ENCODE measurements at places on chromosomes 2 and 18. TPM values are rescaled to one million over a fixed set of nuclear protein-coding genes. Genes with fewer than 3 reads are reported as not detected.

Gene RAB27B
- 19.3 TPM for total RNA-seq

Gene PAIP2B
- 2.1 TPM for total RNA-seq

Gene CCL20
- total RNA-seq = 0.33 TPM

Gene MGAT4A
- 4.7 TPM for total RNA-seq

Gene HOXD9
- total RNA-seq = not detected

Gene AQP4
- not detected for total RNA-seq

Gene CABLES1
- 2.8 TPM for total RNA-seq

Gene ONECUT2
- total RNA-seq = under 0.01 TPM

Gene STK39
- total RNA-seq = 24.8 TPM

Gene NT5DC4
- total RNA-seq = 1.2 TPM

Gene CPO
- not detected for total RNA-seq

Gene TXNDC9
- 36.6 TPM for total RNA-seq

Gene CHRNA1
- total RNA-seq = not detected

Gene CNGA3
- not detected for total RNA-seq

Gene ITGA6
- 562 TPM for total RNA-seq

Gene L3MBTL4
- 13.5 TPM for total RNA-seq

Gene FAM124B
- not detected for total RNA-seq

Gene IL36G
- total RNA-seq = not detected

Gene SLC40A1
- not detected for total RNA-seq
